ENCODE measurements at places on chromosomes 2 and 18. TPM values are rescaled to one million over a fixed set of nuclear protein-coding genes. Genes with fewer than 3 reads are reported as not detected.

DNA sequence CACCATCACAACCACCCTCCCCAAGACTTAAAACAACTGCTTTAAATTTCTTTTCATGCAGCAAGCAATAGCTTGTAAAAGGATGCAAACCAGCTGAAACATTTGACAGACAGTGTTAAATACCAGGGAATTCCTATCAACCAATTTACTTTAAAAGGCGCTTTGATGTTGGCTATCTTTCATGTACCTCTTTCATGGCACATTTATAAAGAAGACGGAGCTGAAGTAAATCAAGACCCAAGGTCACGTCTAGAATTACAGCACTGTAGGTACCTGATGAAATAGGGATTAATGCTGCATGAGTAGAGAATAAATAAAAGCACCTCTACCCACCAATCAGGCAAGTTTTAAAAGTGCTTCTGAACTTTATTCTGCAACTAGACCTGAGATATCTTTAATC, 78.9 kb downstream of the SRBD1 start:
- no peak for DNase-seq

GRCh38 chr2:181281206-181281832, 175.9 kb upstream of the ITGA4 start:
- DNase-seq = no peak

- DNase-seq = peak; percentile 25
Observed at GRCh38 chr2:231781798-231782726, 980 bp upstream of the PDE6D start.

DNA sequence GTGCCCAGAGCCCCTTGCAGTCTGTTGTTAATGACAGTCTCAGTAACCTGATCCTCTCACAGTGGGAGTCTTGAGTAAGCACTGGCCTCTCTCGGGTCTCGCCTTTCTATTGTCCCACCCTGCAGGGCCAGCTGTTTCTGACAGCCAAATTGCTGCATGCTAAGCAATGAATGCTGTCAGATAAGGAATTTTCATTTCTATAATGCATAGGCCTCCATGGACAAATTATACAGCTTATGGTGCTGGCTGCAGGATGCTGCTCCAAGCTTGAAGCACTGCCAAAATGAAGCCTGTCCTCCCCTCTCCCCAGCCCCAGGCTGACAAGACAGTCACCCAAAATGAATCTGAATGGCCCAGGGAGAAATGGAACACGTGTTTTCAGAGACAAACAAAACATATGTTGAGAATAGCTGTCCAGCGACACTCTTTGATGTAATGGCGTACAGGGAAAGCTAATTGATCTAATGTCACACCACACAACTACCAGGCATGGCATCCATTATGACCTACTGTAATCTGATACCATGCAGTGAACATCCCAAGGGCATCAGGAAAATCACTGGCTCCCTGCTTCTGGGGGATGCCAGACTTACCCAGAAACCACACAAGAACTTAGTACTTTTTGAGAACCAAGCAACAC, 36.8 kb downstream of the ACVR1 start:
- DNase-seq = peak; percentile 66

- no peak for DNase-seq
Observed at GRCh38 chr2:236085647-236086046, 82.5 kb downstream of the GBX2 start.

DNA sequence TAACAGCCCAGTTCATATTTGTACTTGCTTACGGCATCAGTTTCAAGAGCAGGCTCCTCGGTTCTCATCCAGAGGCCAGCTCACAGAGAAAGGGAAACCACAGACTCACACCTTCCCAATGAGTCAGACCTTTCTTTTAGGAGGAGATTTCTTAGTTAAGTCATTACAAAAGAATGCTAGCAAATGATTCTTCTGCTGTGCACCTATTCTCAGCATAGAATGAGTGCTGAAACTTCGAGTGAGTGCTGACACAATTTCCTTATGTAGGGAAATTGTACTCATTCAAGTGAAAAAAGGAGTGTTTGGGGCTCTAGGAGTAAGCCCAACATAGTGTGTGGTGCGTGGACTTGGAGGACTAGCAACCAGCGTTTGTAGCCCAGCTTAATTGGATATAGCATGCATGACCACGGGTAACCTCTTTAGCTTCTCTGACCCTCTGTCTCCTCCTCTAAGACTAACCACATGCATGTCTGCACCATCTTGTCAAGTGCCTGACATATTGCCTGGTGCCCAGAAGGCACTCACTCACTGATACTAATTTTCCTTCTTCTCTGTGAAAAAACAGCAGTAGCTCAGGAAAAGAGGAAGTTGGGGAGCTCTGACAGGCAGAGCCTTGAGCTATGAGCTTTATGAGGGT, 87.0 kb downstream of the ALPK2 start:
- no peak for DNase-seq

GRCh38 chr18:28045176-28045810, 131.6 kb downstream of the CDH2 start:
- no peak for DNase-seq

- DNase-seq = no peak
Observed at GRCh38 chr2:235206399-235206798, 254.6 kb downstream of the SH3BP4 start.

SNORC gene
- 0.69 TPM for polyA plus RNA-seq

Data from muscle of arm (tissue), 14 donors.